ENCODE measurements at places on chromosomes 2 and 18.

GRCh38 chr2:201730651-201731285, 32.3 kb upstream of the MPP4 start:
- no peak for DNase-seq

DNA sequence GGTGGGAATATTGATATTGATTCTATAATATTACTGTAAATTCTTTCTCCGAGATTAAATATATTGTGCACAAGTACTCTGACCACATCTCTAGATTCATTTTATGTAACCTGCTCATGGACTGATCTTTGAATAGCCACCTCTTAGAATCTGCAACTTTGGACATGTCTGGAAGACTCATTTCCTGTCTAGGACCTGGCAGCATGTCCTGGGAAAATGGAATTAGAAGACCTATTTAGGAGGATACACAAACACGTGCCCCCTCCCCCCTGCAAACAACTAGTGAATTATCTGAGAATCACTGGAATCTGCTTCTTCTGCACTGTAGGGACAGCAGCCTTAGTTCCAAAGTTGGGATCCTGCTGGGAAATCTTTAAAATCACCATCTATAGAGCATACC, 94.1 kb downstream of the UBE2E3 start:
- DNase-seq: no peak

- no peak for DNase-seq
Observed at GRCh38 chr18:70332694-70333093, 43.8 kb downstream of the SOCS6 start.

- DNase-seq: no peak
Observed at GRCh38 chr2:88058191-88058590, 2.6 kb upstream of the KRCC1 start.

DNA sequence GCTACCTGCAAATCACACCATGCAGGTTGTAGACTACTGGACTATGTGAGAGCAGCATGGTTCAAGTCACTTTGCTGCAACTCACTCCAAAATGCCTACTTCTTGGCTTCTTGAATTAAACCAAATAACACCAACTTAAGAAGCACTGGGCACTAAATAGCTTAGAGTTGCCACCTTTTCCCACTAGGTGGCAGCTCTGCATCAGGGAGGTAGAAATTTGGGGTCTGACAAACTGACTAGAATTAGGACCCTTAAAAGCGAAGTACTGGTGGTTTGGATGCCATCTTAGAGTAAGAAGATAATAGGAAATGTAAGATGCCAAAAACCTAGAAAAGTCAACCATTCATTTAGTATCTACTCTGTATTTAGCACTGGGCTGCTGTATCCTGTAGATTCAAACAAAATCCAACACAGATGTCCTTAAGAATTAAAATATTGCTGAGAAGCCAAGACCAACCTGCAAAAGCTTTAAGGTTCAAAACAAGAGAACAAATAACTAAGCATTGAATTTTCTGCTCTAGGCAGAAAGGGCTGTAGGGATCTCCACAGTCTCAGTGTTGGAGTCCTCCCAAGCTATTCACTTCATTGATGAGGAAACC, 65.5 kb downstream of the CCBE1 start:
- no peak for DNase-seq

GRCh38 chr18:57923611-57924010, 120.4 kb upstream of the NEDD4L start:
- DNase-seq: no peak

- DNase-seq: no peak
Observed at GRCh38 chr2:98153481-98153880, 66.5 kb downstream of the VWA3B start.

- DNase-seq: no peak
Observed at GRCh38 chr2:231546014-231546715, 15.9 kb upstream of the NMUR1 start.

DNA sequence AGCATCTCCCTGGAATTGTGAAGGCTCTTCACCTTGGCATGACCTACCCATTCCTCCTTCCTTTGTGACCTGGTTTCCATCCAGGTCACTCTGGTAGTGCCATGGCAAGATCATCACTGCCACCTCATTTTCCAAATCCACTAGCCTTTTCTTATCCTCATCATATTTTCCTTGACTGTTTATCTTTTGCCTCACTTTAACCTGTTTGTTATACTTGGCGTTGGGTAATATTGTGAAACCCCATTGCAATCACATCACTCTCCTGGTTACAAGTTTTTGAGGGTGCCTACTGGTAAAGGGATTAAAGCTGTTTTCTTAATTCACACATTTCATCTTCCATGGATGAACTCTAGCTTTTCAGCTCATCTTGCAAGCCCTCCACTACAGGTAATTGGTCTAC, 39.1 kb upstream of the IGFBP2 start:
- DNase-seq: no peak

DNA sequence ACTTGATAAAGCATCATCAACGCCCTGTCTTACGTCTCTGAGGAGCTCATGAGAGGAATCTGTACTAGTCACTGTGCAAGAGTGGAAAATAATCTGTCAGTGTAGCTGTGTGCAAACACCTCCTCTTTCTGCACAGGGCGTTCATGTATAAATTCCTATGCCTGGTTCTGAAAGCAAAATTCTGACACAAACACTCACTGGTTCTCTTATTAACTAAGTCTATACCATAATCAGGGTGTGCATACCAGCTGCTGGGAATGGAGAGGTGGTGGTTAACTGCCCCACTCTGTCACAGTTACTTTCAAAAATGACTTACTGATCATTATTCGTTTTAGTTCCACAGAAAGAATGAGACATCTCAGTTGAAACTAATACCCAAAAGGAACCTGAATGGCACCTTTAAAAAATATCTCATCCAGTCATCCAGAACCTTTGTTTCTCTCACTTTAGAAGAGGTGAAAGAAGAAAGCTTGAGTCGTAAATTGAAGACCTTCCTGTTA, 35.7 kb downstream of the STK39 start:
- no peak for DNase-seq

- no peak for DNase-seq
Observed at GRCh38 chr2:169562519-169562918, 11.1 kb downstream of the FASTKD1 start.

DNA sequence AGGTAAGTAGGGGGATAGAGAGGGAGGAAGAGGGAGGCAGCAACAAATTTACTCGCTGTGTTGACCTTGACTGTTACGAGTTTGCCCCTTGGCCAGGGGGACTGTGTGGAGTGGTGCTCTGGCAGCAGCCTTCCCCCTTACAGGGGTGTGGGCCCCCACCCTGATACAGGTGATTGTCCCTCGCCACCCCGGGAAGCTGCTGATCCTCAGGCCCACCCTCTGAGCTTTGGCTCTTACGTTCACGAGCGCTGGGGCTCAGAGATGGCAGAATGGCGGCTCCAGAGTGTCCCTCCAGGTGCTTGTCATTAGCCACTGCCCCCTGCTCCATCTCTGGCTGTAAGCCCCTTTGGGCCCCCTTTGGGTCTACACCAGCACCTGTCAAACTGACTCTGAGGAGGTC, 88.6 kb downstream of the GLI2 start:
- DNase-seq: no peak

- DNase-seq: no peak
Observed at GRCh38 chr18:3211236-3211992, 8.4 kb downstream of the MYOM1 start.

DNA sequence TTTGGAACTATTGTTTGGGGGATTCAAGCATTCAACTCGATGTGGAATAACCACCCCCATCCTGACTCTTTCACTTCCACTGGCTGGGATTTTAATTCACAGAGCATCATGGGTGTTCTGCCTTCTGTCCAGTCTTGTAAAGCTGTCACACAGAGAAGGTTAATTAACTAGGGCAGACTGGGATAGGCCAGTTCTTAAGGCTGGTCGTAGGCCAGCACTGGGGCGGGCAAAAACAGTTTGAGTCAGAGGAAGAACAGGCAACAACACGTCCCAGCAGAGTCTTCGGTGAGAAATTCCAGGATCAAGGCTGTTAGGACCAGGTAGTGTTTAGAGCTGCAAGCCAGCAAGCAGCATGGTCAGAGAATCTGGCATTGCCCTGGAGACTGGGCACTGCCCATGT, 4.0 kb upstream of the RNF152 start:
- DNase-seq: no peak

DNA sequence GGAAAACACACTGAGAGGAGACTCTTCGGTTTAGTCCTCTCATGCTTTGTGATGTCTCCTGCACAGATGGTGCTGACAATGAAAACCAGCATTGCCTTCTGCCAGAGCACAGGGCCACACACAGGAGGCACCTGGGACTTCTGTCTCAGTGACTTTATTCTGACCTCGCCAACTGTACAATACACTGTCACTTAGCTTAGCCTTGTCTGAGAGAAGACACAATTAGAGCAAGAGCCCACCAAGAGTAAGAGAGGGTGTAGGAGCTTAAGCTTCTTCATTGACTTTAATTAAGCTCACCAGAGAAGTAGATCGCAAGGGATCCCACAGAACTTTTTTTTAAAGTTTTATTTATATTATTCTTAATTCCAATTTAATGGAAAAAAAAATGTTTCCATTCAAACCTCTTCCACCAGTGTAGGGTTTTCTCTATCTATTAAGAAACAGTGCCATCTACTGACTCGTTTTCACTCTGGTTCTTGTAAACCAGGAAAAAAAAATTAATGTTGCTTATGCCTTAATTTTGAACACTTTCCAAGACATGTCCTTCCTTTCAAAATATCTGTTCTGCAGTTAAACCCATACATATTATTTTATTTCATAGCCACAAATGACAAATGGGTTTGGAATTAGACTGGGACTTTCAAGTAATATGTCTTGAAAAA, 42.4 kb upstream of the DDX18 start:
- no peak for DNase-seq
